ENCODE measurements at places on chromosomes 16 and 17.

GRCh38 chr17:68289473-68289872, 1.5 kb downstream of the SLC16A6 start:
- DNase-seq = no peak

DNA sequence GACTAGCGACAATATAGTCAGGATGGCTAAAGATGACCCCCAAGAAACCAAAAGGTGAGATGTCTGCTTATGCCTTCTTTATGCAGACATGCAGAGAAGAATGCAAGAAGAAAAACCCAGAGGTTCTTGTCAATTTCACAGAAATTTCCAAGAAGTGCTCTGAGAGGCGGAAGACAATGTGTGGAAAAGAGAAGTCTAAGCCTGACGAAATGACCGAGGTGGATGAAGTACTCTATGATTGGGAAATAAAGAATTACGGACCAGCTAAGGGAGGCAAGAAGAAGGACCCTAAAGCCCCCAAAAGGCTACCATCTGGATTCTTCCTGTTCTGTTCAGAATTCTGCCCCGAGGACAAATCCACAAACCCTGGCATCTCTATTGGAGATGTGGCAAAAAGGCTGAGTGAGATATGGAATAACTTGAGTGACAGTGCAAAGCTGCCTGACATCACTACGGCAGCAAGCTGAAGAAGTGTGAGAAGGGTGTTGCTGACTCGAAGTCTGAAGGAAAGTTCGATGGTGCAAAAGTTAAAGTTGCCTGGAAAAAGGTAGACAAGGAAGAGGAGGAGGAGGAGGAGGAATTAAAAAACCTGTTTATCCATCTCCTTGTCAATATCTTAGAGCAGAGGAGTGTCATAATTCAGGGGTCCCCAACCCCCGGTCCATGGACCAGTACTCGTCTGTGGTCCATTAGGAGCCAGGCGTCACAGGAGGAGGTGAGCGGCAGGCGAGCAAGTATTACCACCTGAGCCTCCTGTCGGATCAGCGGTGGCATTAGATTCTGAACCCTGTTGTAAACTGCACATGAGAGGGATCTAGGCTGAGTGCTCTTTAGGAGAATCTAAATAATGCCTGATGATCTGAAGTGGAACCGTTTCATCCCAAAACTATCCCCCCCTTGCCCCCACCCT, 25.1 kb upstream of the ADGRG1 start:
- DNase-seq = no peak

- peak; percentile 36 for DNase-seq
These were observed 32.8 kb downstream of the TEX14 start for GRCh38 chr17:58658804-58659713.

GRCh38 chr17:64599187-64599676, 62.9 kb downstream of the SMURF2 start:
- peak; percentile 9 for DNase-seq

Measured in stimulated activated CD4-positive, alpha-beta T cell treated with anti-CD3 and anti-CD28 coated beads, Interleukin-1b, Interleukin-23, amount 100 ng/mL, for 4 hours (primary cell).